T-helper 1 cell (primary cell): ENCODE measurements at places on chromosomes 11 and 22.

DNA sequence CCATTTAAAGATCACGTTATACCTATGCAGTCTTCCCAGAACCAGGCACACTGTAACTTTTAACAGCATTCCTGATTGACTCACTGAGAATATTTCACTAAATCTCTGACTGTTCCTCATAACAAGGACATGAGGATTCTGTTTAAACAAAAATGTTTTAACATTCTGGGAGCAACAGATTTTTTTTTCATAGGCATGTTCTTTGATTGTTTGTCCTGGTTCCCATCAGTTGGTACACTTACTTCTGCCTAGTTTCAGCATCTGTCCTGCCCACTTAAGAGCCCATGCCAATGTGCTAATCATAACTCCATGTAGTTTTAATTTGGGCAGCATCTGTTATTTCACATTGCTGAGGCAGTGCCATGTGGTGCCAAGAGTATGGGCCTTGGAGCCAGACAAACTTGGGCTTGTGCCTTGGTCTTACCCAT lies 138.5 kb upstream of the CTSC start:
- DNase-seq = no peak

GRCh38 chr22:43176090-43176489 lies 10.8 kb downstream of the TTLL12 start:
- no peak for DNase-seq

GRCh38 chr22:30159561-30160353 lies 79.5 kb downstream of the HORMAD2 start:
- DNase-seq = no peak

GRCh38 chr11:102669664-102670063 lies 35.9 kb downstream of the MMP27 start:
- DNase-seq = no peak

- no peak for DNase-seq
Measured at GRCh38 chr11:106426696-106427095, 349.2 kb downstream of the AASDHPPT start.

- DNase-seq = no peak
Measured at GRCh38 chr22:46845296-46846149, 83.1 kb downstream of the TBC1D22A start.

DNA sequence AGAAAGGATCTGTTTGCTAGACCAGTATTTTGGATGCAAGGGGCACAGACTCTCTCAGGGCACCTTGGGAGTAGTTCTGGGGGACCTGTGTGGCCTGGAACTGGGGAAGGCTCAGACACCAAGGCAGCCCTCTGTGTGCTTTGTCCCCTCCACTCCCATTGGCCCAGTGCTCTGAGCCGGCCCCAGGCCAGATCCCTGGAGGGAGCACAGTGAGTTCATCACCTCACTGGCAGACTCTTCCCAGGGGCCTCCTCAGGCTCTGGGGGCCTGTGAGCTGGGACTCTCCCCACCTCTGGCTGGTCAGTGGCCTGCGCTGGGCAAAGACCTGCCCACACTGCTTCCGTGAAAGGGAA lies 51.7 kb downstream of the CHRDL2 start:
- DNase-seq = no peak

DNA sequence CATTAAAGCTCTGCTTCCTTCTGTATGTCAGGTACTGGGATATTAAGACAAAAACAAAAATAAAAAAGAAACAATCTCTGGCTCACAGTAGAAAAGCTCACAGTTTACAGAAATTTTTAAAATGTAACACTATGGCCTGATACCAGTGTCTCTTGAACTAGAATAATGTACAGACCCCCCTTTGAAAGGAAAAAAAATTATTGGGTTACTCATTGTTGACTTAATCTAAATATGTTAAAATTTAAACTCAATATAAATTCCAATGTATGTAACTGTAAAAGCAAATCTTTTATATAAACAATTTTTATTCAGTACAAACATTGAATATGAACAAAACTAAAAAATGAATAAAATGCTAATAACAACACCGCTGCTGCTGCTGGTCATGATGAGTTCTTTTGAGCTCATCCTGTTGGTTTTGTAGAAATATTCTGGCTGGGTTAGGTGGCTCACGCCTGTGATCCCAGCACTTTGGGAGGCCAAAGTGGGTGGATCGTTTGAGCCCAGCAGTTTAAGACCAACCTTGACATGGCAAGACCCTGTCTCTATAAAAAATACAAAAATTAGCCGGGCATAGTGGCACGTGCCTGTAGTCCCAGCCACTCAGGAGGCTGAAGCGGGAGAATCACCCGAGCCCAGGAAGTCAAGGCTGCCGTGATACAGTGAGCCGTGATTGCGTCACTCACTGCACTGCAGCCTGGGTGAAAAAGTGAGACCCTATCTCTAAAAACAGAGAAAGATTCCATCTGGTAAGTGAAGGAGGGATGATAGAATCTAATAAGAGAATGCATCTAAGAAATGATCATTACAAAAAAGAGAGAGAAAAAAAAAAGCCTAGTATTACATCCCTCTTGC lies 11.8 kb upstream of the KCNE3 start:
- no peak for DNase-seq

DNA sequence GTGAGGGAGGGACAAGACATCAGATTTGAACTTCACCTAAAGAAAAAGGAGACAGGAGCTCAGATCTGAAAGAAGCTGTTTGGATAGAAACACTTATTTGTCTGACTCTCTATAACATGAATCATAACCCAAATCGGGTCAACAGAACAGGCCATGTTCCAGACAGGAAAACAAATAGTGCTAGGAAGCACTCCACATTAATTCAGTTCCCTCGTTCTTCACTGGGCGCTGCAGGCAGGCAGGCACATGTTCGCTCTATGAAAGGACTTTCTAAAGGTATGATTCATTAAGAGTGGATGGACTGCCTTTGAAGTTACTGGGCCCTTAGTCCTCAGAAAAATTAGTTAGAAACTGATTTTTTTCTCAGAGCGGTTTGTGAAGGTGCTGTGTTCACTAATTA lies 137.5 kb upstream of the TRPC6 start:
- no peak for DNase-seq

DNA sequence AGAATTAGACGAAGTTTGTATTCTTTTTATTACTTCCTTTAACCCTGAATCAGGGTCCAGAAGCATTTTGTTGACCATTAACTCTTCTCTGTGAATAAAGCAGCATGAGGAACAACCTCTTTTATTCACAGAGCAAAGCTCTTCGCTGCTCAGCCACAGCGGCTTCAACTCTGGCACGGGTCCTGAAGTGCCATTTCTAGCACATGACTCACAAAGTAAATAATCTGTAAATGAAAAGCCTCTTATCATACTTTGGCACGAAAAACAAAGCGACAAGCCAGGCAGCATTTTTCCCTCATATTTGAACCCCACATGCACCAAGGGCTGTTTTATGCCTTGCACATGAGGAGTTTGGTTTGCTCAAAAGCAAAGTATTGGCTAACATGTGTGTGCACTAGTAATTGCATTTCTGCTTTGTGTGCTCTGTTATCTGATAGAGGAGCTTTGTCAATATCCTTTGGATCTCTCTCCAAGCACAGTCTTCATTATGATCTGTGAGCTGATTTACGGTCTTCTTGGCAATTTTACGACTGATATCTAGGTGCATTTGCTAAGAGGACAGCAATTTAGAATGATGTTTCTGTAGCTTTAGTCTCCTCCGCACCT lies 33.0 kb upstream of the APOBEC3A start:
- no peak for DNase-seq

- DNase-seq = no peak
Measured at GRCh38 chr11:60164550-60165075, 18.3 kb downstream of the MS4A6A start.

DNA sequence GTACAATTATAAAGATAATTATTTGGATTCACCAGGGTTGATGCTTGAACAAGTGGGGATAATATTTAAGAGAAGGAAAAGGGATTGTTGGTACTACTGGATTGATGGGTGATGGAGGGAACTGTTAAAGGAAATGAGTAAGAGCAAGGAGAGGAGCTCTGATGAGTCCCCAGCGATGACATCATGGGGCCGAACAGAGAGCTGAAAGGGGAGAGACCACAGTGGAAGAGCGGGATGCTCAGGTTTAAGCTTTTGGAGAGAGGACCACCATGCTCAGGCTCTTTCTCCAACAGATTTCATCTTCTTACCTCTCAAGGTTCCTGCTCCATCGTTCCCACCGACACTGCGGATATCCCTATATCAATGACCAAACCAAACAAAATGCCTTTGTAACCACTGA lies 568.7 kb downstream of the ETS1 start:
- DNase-seq = no peak

DNA sequence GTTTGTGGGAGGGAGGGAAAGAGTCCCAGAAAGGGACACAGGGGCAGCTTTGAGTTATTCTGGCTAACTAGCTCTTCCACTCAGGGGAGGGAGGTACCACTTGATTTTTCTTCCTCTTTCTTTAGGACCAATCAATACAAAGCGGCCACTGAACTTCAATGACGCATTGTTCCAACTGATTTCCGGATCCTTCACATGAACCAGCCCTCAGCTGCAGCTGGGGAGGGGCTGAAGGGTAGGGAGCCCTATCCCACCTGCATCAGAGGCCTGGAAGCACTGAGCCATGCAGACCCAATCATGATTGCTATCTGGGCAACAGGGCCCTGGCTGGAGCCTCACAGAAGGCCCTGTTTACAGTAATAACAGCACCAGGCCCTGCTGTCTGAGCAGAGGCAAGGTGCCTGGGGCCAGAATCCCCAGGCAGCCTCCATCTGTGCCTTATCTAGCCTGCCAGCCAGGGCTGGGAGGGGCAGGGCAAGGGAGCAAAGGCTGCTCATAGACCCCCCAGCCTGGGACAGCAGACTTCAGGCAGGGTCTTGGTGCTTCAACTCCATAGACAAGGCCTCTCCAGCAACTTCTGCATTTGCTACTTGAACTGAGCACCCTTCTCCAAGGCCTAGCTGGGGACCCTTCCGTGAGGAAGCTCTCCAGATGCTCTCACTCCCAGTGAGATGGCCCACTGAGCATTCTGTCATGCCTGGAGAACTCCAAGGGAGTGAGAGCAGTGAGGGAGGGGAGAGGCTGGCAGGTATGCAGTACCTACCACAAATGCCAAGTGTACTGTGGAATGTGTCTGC lies 22.5 kb downstream of the CLPB start:
- no peak for DNase-seq

DNA sequence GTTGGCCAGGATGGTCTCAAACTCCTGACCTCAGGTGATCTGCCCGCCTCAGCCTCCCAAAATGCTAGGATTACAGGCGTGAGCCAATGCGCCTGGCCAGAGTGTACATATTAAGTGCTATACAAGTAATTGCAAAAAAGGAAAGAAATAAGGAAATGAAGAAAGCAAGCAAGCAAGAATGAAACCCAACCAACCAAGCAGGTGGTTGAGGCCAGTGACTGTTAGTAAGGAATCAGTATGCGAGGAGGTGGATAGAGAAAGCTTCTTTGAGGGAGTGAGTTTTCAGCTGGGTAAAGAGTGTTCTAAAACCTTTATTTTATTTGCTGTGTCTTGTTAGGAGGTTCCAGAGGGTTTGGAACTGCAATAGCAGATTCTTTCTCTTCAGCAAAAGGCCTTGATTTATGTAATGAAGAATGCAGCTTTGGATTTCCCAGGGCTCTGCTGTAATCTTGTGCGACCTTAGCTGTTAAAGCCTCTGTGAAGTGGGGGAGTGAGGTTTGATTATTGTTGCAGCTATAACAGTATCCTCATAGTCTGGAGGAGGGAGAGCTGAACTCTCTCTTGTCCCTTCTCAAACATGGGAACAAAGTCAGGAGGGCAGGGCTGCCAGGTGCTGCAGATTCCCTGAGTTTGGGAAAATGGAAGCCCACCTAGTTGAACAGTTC lies 5.7 kb downstream of the AMPD3 start:
- DNase-seq = no peak

DNA sequence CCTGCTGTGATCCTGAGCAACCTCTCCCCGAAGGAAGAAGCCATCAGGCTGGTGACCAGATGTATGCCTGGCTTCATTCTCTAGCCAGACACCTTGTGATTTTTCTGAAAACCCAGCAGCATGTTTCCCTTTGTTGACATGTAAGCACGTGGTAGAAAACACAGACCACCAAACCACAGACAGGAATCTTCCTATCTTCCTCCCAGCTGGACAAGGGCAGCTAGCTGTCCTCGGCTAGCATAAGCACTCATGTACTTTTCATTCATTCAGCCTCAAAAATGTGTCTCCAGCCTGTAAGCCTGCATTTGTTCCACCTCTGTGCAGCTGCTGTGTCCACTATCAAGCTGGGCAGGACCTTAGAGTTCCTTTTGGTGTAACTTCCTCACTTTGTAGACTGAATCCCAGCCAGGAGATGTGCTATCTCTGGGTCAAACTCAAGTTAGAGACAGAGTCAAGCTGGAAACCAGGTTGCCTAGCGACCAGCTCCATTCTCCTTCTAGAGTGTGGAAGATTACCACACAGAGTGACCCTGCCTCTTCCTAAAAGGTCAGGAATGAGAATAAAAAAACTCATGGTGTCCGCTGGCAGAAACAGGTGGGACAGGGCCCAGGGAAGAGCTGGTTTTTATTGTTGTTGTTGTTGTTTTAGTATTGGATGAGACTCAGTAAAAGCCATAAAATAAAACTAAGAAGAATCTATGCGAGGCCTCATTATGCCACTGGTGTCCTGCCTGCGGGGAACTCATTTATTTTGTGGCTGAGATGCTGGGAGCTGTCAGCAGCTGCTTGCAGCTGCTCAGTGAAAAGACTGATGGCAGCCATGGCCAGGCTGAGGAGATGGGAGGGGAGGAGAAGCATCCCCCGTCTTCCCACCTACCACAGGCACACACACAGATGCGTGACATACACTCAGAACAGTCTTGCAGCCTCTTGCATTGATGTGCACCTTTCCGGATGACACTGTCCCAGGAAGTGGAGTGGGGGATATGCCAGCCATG lies 7.4 kb upstream of the CLMP start:
- DNase-seq = no peak

- no peak for DNase-seq
Measured at GRCh38 chr11:56783448-56784041, 35.0 kb upstream of the OR9G4 start.

DNA sequence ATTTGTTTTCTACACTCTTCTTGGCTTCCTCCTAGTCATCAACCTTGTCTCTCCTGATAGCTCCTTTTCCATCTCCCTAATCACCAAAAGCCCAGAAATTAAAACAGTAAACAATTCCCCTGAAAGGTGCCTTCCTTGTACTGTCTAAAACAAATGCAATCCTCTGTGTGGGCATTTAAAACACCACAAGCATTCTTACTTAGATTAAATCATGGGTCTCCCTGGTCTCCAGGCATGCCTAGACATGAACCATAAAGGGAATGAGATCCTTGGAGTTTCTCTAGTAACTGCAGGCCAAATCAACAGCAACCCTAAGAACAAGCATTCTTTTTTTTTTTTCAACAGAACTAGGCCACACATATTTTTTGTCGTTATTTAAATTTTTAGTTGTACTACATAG lies 1.9 kb downstream of the BTG4 start:
- DNase-seq = no peak

DNA sequence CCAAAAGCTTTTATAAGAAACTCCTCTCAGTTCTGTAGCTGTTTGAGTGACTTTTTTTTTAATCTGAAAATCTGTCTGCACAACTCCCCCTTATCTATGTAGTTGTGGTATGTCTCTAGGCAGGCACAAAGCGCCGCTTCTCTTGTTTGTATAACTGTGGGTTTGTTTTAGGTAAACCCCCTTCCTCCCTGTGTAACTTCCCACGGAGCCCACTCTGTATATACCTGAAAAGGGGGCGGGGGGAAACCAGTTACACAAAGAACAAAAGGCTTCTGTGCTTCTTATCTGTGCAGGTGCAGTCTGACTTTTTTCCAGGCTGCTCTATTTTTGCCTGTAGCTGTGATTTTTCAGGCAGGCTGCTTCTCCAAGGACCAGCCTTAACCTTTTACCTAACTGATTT lies 13.2 kb downstream of the OR10AG1 start:
- no peak for DNase-seq

GRCh38 chr11:124384399-124384798 lies at the start of gene OR8B2:
TSS of gene OR8B2 (minus strand) at chr11:124384499. CDS start at chr11:124383343, 1,156 bp downstream.
- DNase-seq = no peak

- DNase-seq = no peak
Measured at GRCh38 chr11:45997599-45997998, 75.1 kb downstream of the LARGE2 start.
